ENCODE measurements at places on chromosomes 2 and 18.

DNA sequence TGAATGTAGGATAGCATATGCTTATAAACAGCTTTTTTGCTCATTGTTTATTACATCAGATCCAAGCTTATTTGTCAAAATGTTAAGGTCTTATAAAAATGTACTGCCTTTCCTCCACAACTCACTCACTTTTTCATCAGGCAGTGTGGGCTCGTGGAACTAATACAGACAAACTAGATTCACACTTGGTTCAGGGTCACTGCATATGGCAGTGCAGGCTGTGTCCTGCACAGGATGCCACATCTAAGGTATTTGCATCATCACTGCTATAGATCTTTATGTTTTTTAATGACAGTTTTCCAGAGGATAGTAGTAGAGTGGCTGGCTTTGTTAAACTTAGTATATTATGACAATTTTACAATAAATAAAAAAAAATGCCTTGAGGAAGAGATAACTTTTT lies 381.0 kb downstream of the CLIP4 start:
- no peak for DNase-seq

DNA sequence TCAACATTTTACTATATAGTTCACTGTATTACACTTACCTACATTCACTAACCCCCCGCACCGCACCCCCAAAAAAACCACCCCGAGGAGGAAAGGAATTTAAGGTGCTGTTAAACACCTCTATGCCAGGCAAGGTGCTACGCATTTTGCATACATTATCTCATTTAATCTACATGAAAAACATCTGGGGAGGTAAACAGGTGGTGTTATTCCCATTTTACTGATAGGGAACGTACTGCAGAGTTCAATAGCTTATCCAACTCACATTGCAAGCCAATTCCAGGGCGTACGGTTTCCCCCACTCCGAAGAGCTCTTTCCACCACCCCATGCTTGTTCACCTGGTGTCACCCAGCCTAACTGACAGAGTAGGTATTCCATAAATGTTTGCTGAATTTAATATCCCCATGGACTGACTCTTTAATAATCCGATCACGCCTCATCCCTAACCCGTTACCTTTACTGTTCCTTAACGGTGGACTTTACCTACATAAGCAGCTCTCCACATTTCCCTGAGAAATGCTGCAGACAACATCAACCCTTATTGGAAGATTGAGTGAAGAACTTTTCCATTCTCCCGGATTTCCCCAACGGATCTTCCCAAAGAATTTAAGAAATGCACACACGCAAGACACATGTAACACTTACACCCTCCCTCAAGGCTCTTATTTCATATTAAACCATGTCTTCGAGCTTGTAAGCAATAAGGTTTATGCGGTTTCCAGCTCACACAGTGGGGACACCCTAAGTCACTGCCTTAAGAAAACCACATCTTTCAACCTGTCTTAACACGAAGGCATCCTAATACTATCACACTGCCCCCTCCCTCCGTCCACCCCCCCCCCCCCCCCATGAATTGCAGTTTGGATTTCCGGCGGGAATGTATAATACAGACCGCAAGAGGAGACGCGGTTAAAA lies 1.2 kb downstream of the RAPH1 start:
- DNase-seq, result no peak

DNA sequence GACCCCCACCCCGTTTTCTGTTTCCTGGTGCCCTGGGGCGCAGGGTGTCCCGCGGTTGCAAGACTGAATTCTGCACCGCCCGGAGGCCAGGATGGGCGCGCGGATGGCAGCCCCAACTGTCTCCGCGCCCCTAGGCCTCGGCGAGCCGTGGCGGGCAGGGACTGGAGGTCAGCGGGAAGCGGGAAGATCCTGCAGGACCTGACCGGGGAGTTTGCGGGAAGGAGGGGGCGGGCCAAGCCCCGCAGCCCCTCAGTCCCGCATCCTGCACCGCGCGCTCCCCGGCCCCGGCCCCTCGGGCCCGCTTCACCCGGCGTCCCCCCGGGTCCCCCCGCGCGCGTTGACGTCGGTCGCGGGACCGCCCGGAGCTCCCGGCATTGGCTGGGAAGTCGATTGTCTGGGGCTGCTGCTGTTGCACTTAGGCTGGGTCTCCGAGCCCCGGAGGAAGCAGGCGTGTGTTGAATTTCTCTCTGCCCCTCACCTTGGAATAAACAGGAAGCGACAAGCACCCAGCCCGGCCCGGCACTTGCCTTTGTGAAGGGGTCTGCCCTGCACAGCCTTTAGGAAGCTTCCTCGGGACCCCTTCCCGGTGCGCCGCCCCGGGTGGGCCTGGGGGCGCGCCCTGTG lies at the start of gene LDLRAD4:
TSS of gene LDLRAD4 (plus strand) at position 393 of the 624 bp plus-strand sequence.
- DNase-seq, result peak; percentile 58

- DNase-seq, result no peak
These were observed 76.8 kb upstream of the RBMS1 start for GRCh38 chr2:160570376-160570775.

DNA sequence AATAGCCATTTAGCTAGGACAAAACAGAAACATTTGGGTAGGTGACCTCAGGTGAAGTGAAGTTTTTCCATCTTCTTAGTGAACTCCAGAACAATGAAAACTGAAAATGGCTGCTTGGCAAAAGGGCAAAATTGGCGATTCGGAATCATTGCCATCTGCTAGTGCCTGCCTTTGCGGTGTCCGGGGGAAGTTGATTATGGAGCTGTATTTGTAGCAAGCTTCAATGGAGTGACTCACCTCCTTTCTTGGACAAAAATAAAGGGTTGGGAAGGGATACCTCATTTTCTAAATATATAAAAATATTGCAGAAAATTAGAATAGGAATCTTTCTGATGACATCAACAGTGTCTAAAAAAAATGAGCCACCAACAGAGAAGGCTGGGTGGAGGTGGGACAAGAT lies 460.5 kb downstream of the TGIF1 start:
- DNase-seq, result no peak

GRCh38 chr2:233117351-233117750 lies 57.2 kb downstream of the INPP5D start:
- no peak for DNase-seq

DNA sequence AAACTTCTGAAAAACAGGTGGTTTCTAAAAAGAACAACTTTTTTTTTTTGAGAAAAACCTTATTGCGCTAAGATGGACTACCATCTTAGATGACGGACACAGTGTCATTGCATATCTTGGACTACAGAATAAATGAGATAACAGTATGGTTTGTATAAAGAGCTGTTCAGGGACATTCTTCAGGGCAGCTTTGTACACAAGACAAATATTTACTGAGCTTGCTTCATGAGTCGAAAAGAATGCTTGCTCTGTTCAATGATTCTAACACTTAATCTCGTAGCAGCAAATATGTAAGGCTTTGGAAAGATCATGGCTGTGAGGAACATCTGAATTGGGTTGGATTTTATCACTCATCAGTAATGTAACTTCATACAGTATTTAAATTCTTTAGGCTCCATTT lies 282.5 kb upstream of the CWC22 start:
- no peak for DNase-seq

GRCh38 chr18:5630057-5630899 lies 86.5 kb upstream of the EPB41L3 start:
- DNase-seq, result no peak

DNA sequence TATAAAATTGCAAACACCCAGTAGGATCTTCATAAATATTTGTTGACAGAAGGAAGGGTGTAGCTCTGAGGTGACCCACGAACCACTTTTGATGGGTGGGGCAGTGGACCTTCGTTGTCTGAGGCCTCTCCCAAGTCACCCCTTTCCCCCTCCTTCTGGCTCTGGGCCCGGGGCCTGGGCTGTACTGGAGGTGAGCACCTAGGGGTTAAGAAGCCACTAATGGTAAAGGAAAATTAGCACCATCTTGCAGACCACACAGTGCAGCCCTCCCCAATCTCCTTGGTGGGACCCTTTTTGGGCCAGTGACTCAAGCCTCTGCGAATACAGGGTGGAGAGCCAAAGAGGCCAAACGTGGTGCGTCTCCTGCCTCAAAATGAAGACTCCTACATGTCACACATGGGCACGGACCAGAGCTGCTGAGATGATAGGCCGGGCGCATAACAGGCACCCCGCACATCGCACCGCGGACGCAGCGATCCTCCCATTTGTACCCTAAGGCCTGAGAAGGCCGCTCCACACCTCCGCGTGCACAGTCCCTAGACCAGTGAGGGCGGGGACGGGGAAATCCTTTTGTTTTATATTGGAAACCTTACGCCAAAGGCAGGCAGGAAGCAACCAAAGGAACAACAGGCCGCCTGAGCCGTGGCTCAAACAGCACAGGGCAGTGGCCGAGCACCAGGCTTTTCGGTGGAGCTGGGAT lies 31.9 kb upstream of the ATP6V1B1 start:
- no peak for DNase-seq

DNA sequence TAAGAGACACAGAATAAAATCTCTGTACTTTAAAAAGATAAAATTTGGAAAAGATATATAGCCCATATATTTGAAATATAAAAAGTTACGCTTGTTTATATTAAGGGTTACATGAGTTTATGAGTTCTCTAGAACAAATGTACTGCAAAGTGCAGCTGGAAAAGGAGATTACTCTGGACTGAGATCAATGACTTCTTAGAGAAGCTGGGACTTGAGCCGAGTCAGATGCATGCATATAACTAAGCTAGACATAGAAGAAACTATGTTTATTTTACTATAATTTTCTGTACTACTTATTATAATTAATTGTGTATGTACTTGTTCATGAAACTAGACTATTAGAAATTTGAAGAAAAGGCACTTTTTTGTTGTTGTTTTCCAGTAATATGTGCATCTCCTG lies 170.3 kb upstream of the NXPH2 start:
- DNase-seq, result no peak

DNA sequence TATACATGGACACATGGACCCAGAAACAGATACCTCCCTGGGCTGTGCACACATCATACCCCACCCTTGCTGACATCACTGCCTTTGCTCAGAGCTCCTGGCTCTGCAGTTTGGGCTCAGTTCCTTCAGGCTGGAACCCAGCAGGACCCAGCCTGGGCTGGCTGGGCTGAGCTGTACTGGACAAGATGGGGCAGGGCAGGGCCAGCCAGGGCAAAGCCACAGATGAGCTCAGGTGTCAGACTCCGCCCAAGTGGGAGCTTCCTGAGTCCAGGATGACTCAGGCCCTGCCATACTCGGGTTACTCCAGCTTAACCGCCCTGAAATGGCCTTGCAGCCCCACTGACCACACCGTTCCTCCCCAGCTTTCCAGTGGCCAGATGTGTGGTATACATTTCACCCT lies 284.9 kb downstream of the OSR1 start:
- DNase-seq, result no peak

- no peak for DNase-seq
These were observed 54.1 kb upstream of the HS6ST1 start for GRCh38 chr2:128372621-128373341.

DNA sequence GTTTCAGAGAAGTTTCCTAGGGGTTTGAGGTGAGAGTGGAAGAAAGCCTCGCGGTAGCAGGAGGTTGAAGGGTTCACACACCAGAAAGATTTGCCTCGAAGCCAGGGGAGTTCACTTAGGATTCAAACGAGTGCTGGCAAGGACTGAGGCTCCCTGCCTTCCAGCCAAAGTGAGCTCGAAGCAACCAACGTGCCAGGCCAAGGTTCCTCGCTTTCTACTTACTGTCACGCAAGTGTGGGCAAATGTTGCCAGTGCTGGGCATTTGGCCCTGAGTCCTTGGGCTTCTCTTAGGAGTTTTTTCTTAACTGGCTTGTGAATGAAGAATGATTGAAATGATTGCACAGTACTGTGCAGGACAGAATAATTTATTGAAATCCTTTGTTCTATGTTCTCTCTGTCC lies 53.6 kb downstream of the TMEM178A start:
- DNase-seq, result no peak

- no peak for DNase-seq
These were observed 43.7 kb downstream of the COA5 start for GRCh38 chr2:98564541-98565132.

DNA sequence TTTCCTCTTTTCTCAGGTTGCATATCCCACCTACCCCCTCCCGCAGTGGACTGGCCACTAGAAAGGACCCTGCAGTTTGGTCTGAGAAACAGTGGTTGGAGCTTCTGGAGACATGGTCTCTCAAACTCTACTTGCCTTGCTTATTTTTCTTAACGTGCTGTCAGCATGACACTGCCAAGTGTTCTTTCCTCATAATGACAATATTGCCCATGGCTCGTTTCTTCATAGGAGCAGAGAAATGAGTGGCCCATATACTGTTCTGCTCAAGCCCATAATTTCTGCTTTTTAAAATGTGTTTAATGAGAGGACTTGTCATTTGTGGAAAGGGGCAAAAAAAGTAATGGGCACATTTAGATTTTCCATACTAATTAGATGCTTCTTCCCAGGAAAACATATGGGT lies 828.7 kb downstream of the BCL11A start:
- no peak for DNase-seq

- DNase-seq, result no peak
These were observed 2.0 kb downstream of the PHLPP1 start for GRCh38 chr18:62717169-62717924.

- no peak for DNase-seq
These were observed 69.5 kb downstream of the EPAS1 start for GRCh38 chr2:46366668-46367052.

GRCh38 chr18:6504605-6505497 lies 90.1 kb upstream of the L3MBTL4 start:
- no peak for DNase-seq

GRCh38 chr18:36469461-36469860 lies 171.9 kb downstream of the FHOD3 start:
- no peak for DNase-seq

DNA sequence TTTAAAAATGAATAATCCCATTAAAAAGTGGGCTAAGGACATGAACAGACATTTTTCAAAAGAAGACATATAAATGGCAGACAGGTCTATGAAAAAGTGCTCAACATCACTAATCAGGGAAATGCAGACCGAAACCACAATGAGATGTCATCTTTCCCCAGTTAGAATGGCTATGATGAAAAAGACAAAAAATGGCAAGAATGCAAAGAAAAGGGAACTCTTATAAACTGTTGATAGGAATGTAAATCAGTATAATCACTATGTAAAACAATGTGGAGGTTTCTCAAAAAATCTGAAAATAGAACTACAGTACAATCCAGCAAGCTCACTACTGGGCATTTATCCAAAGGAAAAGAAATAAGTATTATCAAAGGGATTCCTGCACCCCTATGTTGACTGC lies 169.2 kb downstream of the METTL4 start:
- no peak for DNase-seq

- DNase-seq, result no peak
These were observed 123.2 kb downstream of the LYPD6B start for GRCh38 chr2:149161481-149162225.
